ENCODE measurements at places on chromosomes 16 and 17.

- DNase-seq: no peak
Measured at GRCh38 chr17:81434681-81435417, 39.6 kb downstream of the BAHCC1 start.

DNA sequence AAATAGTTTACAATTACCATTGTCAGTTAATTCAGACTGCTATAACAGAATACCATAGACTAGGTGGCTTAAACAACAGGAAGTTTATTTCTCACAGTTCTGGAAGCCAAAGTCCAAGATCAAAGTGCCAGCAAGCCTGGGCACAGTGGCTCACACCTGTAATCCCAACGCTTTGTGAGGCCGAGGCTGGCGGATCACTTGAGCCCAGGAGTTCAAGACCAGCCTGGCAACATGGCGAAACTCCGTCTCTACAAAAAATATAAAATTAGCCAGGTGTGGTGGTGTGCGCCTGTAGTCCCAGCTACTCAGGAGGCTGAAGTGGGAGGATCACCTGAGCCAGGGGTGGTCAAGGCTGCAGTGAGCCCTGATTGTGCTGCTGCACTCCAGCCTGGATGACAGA lies 71.3 kb upstream of the TBX2 start:
- DNase-seq: no peak

GRCh38 chr17:2369551-2370210 lies 31.2 kb downstream of the MNT start:
- DNase-seq: no peak

DNA sequence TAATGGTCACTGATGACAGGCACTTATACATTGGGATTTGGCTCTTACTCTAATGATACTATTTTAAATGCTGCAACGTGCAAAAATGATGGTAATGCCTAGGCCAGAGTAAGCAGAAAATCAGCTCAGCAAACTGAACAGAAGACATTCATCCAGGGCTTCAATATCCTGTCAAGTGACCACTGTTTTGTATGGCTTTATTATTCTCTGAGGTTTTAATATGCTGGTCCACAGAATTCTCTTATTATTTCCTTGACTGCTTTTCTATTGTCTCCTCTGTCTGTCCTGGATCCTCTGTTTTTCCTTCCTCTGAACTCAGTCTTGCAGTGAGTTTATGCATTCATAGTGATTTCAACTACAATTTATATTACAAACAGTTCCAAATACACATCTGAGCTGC lies 90.8 kb upstream of the PMFBP1 start:
- no peak for DNase-seq

GRCh38 chr17:74610108-74610507 lies 13.4 kb downstream of the CD300E start:
- DNase-seq: no peak

Measured in activated naive CD4-positive, alpha-beta T cell treated with anti-CD3 and anti-CD28 coated beads, Interleukin-2, amount 50 U/mL, for 72 hours (primary cell).